ENCODE measurements at places on chromosomes 7 and 10.

DNA sequence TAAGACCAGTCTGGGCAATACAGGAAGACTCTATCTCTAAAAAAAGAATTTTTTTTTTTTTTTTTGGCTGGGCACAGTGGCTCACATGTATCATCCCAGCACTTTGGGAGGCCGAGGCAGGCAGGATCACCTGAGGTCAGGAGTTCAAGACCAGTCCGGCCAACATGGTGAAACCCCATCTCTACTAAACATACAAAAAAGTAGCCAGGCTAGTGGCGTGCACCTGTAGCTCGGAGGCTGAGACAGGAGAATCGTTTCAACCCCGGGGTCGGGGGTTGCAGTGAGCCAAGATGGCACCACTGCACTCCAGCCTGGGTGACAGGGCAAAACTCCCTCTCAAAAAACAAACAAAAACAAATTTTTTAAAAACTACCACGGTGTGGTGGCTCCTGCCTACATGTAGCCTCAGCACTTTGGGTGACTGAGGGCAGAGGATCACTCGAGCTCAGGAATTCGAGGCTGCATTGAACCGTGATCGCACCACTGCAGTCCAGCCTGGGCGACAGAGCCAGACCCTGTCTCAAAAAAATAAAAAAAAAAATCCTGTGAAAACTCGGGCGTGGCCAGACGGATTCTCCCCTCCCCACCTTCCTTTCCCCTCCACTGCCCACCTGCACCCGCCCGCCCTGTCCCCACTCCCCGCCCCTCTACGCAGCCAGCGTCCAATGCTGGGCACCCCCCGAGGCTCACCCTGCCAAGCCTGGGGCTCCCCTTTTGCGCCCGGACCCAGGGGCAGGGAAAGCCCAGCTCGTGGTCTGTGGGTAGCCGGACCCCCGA lies 745 bp upstream of the ORAI2 start:
- DNase-seq = peak; percentile 46

DNA sequence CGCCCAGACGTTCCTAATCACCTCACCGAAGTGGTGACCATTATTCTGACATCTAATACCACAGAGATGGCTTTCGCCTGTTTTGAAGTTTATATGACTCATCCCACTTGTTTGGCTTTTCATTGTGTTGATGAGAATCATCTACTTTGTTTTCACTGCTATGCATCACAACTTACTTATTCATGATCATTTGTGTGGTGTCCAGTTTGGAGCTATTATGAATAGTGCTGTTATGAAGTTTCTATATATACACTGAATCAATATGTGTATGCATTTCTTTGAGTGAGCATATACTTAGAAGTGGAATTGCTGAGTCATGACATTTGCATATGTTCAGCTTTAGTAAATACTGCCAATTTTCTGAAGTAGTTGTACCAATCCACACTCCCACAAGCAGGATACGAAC lies 38.6 kb upstream of the TNKS2 start:
- no peak for DNase-seq

DNA sequence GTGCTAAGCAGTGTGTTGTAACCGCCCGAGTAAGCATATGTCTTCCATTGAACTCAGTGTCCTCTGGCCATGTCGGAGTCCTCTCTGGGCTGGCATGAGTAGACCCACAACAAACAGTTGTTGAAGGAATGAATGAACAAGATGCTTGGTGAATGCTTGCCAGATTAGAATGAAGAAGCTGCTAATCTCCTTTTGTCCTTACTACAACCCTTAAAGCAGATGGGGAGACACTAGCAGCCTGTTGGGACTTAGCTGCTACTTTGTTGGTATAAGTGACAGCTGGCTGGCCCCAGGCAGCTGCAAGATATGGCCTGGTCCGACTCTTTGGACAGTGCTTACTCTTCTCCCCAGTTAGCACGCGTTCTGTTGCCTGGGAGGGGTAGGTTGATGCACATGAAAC lies 370.1 kb downstream of the RPS24 start:
- no peak for DNase-seq

- DNase-seq = peak; percentile 88
Observed at GRCh38 chr10:67788028-67788886, 49.7 kb downstream of the DNAJC12 start.

DNA sequence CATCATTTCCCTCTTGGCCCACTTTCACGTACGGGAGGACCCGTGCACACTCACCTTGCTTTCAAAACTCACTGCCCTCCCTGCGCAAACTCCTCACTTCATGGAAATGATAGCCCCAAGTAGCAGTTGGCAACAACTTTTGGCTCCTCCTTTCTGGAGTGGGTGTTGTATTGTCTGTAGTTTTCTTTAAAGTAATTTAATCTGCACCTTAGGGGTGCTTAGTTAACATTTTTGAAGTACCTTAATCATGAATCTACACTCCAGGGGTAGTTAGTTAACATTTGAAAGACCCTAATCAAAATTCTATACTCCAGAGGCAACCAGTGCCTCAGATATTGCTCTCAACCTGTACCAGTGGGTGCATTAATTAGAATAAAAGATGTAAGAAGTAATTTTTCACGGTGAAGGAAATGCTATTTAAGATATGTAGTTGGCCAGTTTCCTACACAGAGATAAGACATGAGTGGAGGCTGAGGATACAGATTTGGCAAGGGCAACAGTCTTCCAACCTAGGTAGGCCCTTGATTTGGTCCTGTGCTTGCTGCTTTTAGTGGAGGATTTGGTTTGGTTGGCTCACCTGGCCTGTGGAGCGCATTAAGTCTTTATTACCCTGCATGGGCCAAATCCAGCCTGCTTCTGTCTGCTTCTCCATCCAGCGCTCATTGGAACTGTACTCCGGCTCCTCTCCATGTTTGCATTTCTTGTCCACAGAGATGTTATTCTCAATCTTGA lies 93.0 kb downstream of the EXOC4 start:
- DNase-seq = no peak

Data from activated T-cell treated with anti-CD3 and anti-CD28 coated beads, Interleukin-2, amount 50 U/mL, for 48 hours (primary cell).